ENCODE measurements at places on chromosomes 11 and 22. TPM values are rescaled to one million over a fixed set of nuclear protein-coding genes. Genes with fewer than 3 reads are reported as not detected.

Gene TNKS1BP1
- total RNA-seq, result 158 TPM

Gene SEPTIN5
- total RNA-seq, result 96.2 TPM

Gene FXYD6
- total RNA-seq, result 29.6 TPM

Gene PRRG4
- 5.2 TPM for total RNA-seq

Gene C11orf87
- total RNA-seq, result not detected

Gene POLR3H
- 29.1 TPM for total RNA-seq

Gene ZNF202
- total RNA-seq, result 5.7 TPM

GRCh38 chr11:125637840-125638239 lies 12.9 kb downstream of the CHEK1 start:
- DNase-seq, result no peak

- no peak for DNase-seq
Measured at GRCh38 chr11:11937433-11937832, 71.0 kb downstream of the DKK3 start.

- no peak for DNase-seq
Measured at GRCh38 chr11:10864688-10865087, 6.8 kb upstream of the ZBED5 start.

DNA sequence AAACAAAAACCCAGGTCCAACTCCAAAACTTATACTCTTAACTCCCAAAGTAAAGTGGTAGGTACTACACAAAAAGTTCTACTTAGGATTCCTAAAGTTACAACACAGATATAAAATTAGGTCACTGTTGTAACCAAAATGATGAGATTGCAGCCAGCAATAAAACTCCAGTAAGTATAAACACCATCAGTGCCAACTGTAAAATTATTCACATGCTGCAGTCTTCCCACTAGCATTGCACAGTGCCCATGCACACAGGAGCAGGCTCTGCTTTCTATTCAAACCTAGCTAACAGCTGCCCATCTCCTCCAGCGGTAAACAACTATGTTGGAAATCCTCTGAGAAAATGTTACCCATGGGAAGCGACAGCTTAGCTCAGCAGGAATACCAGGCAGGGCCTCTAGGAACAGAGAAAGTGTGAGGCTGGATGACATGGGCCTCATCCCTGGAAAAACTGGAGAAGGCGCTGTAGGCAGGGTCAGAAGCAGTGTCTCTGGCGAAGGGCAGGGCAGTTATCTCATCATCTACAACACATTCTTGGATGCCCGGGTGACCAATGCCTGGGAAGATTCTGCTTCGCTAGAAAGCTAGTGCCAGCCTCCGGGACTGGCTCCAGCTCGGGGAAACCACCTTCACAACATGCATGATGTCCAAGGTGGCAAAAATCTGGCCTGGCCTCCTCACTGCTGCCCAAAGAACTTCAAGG lies 9.1 kb downstream of the CPT1A start:
- peak; percentile 51 for DNase-seq

DNA sequence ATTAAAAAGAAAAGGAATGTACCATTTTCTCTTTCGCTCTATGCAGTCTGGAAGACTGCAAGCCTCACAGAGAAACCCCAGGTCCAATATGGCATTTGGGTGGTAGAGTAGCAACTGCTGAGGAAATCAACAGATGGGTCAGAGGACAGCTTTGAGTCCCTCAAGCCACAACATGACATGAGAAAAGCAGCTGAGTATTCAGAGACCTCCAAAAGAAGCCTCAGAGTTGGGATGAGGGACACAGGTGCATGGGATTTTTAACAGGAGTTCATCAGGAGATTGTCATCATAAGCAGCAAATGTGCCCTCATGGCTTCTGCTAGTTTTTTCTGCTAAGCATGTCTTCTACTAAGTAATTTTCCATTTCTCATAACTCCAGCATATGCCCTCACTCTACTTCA lies 111.6 kb downstream of the BLID start:
- no peak for DNase-seq

- no peak for DNase-seq
Measured at GRCh38 chr22:45647532-45648225, 24.0 kb upstream of the ATXN10 start.

DNA sequence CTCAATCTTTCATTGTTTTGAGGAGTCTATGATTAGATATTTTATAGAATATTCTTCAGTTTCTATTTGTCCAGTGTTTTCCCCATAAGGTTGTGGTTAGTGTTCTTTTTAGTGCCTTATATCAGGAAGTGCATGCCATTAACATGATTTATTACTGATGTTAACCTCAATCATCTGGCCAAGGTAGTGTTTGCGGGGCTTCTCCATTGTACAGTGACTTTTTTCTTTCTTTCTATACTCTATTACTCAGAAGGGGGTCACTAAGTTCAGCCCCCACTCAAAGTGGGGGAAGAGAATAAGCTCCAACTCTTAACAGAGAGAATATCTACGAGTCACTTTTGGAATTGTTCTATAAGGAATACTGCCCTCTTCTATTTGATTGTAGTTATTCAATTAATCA lies 415.8 kb downstream of the DYNC2H1 start:
- DNase-seq, result no peak

DNA sequence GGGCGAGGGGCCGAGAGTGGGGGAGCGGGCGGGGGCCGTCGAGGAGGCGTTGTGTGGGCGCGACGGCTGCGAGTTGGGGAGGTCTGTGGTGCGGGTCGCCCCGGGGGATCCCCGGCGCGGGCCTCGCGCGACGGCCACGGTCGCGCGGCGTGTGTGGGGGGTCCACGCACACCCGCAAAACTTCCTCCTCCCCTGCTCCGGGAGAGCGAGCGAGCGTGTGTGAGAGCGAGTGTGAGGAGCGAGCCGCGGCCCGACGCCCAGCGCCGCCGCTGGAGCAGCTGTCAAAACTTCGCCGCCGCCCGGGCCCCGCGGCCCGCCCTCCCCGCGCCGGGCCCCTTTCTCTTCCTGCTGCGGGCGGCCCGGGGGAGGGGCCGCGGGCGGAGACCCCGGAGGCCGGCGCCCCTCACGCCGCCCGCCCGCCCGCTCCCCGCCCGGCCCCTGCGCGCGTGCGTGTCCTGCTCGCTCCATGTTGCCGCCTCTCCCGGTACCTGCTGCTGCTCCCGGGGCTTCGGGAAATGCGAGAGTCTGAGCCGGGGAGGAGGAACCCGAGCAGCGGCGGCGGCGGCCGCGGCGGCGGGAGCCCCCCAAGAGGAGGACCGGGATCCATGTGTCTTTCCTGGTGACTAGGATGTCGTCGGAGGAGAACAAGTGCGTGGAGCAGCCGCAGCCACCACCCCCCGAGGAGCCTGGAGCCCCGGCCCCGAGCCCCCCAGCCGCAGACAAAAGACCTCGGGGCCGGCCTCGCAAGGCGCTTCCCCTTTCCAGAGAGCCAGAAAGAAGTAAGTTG lies 9.0 kb upstream of the CCT8L2 start:
- DNase-seq, result no peak

DNA sequence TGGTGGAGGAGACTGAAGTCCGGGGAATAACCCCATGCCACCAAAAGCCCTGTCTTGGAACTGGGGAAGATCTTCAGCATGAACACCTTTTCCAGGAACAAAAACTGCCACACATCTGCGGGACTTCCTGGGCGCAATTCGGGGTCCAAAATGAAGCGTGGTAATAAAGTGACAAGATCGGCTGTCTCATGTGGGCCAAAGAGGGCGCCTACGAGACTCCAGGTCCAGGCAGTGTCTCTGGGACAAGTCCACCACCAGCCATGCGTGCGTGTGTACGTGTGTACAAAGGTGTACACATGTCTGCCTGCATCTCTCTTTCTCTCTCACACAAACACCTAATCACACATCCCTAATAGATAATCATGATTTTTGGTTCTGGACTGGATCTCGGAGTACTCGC lies 8.9 kb upstream of the MYBPC3 start:
- DNase-seq, result no peak

GRCh38 chr11:46961041-46961440 lies 24.5 kb downstream of the CSTPP1 start:
- no peak for DNase-seq

- no peak for DNase-seq
Measured at GRCh38 chr11:31779374-31779791, 31.7 kb downstream of the PAX6 start.

DNA sequence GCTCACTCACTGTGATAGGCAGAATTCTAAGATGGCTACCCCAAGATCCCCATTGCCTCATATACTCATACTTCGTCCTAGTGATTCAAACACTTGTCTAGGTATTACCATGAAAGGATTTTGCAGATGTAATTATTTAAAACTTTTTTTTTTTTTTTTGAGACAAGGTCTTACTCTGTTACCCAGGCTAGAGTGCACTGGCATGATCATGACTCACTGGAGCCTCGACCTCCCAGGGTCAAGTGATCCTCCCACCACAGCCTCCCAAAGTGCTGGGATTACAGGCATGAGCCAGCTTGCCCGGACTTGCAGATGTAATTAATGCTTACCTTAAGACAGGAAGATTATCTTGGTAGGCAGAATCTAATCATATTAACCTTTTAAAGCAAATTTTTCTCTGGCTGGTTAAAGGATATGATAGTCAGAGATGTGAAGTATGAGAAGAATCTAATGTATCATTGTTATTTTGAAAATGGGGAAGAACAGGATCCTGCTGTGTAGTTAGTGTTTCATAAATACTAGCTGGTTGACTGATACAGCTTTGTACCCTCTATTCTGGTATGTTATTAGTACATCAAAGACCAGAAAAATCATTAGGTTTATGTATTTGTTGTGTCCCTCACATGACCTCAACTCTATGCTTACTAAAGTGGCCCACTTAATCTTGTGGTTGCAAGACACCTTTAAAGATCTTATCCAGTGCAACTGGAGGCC lies 35.5 kb downstream of the C2CD3 start:
- no peak for DNase-seq

GRCh38 chr22:32020117-32020516 lies 22.9 kb upstream of the SLC5A1 start:
- no peak for DNase-seq

DNA sequence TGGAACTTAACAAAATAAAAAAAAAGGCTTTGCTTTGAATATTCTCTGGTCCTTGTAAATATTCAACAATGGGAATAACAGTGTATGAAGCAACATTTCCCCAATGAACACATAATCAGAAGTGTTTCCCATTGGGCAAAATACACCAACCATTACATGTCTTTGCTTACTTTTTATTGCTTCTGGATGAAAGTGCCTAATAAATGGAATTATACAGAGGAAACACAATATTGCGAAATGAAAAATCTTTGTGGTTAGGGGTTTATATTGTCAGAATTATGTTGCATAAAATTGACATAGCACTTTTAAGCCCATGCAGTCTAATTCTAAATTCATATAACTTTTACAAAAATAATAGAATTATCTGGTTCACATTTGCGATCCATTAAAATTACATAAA lies 386.4 kb downstream of the DCDC1 start:
- no peak for DNase-seq

GRCh38 chr11:68565768-68566167 lies 105.2 kb downstream of the PPP6R3 start:
- DNase-seq, result no peak

GRCh38 chr11:121748068-121748467 lies 295.3 kb upstream of the SORL1-AS1 start:
- no peak for DNase-seq

GRCh38 chr11:5297721-5298323 lies 3.9 kb downstream of the OR51B4 start:
- no peak for DNase-seq

GRCh38 chr11:41309111-41309522 lies 150.3 kb downstream of the LRRC4C start:
- DNase-seq, result no peak

DNA sequence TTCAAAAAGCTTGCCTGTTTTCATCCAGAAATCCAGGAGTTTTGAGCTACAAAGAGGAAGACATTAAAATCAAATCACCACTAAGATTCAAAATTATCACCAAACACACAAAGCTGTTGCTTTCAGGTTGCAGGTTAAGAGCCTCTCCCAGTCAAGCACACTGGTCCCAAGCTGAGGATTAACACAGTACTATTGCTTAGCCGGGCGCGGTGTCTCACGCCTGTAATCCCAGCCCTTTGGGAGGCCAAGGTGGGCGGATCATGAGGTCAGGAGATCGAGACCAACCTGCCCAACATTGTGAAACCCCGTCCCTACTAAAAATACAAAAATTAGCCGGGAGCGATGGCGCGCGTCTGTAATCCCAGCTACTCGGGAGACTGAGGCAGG lies 1165.1 kb downstream of the LRRC4C start:
- DNase-seq, result no peak

GRCh38 chr22:50445071-50445879 lies 29.6 kb downstream of the SBF1 start:
- no peak for DNase-seq

GRCh38 chr11:47905358-47906059 lies 57.4 kb upstream of the NUP160 start:
- no peak for DNase-seq

GRCh38 chr22:22403771-22404170 lies 104.8 kb downstream of the ZNF280B start:
- no peak for DNase-seq

- peak; percentile 33 for DNase-seq
Measured at GRCh38 chr22:28952857-28953256, 69.5 kb downstream of the ZNRF3 start.

DNA sequence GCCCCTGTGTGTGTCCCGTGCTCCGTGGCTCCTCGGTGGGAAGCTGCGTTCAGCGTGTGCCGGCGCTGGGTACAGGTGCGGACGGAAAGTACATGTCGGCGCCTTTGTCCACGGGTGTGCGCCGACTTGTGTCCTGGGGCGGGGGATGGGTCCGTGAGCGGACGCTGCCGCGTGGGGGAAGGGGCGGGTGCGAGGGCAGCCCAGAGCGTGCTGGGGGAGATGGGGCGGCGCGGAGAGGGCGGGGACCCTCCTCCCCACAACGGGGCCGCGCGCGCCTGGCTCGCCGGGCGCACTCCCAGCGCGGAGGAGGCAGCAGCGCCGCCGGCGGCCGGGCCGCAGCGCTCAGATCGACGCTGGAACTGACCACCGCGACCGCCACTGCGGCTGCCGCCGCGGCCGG lies 33.6 kb upstream of the RELT start:
- no peak for DNase-seq

DNA sequence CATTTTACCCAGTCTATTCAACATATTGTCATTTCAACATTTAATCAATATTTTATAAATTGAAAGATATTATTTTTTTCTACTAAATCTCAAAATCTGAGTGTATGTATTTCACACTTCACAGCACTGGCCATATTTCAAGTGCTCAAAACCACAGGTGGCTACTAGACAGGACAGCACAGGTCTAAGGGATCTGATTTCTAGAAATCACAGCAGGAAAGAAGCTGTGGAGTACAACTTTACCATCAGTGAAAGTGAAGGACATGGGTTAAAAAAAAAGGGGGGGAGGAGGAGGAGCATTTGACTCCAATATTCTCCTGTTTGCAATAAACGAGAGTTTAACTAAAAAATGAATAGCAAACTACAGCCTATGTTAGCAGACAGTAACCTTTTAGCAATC lies 4.5 kb downstream of the PRDM10 start:
- no peak for DNase-seq

DNA sequence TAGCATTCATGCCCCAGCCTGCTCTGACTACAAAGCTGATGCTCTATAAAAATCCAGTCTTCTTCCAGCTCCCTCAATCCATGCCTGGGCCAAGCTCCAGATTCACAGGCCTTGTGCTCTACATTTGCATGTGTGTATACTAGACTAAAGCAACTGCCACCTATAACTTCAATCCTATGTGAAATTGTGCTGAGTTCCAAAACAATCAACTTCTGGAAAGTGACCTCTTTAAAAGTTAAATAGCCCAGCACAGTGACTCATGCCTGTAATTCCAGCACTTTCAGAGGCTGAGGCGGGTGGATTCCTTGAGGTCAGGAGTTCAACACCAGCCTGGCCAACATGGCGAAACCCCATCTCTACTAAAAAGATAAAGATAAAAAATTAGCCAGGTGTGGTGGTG lies 114.3 kb upstream of the ZC3H12C start:
- no peak for DNase-seq

Data from prostate gland (tissue), 2 donors.